Stimulated activated CD4-positive, alpha-beta T cell treated with anti-CD3 and anti-CD28 coated beads, Interleukin-4, amount 100 ng/mL, for 1 hour (primary cell): ENCODE measurements at places on chromosomes 4 and X.

DNA sequence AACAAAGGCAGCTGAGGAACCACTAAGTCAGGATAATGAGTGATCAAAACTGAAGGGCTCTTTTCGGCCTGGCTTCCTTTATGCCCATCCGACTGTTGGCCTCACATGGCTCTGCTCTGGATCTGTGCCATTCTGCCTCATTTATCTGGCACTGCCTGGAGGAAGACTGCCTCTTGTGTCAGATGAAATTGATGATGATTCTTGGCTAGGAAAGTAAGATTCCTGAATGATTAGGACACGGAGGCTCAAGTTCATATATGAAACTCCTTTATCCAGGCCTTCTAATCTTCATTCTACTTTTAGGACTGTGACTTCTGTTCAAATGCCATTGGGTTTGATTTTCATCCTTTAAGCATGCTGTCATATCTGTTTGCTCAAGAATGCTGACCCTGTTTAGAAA is 475.4 kb upstream of the RPS6KA3 start:
- DNase-seq, result no peak

DNA sequence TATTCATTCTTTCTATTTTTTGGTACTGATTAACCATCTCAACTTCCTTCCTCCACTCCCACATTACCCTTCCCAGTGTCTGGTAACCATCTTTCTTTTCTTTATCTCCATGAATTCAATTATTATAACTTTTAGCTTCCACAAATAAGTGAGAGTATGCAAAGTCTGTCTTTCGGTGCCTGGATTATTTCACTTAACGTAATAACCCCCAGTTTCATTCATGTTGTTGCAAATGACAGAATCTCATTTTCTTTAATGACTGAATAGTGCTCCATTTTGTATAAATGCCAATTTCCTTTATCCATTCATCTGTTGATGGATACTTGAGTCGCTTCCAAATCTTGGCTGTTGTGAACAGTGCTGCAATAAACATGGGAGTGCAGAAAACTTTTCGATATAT is 940.4 kb downstream of the GLUD2 start:
- DNase-seq, result no peak

DNA sequence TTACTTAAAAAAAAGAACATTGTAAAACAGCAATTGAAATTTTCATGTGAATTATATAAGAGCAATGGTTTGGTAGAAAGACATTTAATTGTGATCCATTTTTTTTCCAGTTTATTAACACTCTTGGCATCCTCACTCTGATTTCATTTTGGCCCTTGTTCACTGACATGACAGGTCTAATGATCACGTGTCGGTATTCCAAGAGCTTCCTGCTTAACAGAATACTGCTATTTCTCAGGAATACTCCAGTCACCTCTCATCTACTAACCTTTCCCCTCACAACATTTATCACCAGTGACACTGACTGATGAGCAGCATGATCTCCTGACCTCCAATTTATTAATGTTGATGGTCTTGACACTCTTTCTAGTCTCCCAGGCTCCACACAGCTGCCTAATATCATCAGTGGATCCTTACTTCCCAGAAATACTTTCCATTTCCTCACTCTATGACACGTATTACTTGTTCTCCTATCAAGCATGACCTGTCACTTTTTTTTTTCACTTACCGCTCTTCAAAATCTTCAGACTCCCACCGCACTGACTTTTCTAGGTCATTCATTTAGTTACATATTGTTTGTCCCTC is 847.8 kb upstream of the SLIT2 start:
- DNase-seq, result no peak

DNA sequence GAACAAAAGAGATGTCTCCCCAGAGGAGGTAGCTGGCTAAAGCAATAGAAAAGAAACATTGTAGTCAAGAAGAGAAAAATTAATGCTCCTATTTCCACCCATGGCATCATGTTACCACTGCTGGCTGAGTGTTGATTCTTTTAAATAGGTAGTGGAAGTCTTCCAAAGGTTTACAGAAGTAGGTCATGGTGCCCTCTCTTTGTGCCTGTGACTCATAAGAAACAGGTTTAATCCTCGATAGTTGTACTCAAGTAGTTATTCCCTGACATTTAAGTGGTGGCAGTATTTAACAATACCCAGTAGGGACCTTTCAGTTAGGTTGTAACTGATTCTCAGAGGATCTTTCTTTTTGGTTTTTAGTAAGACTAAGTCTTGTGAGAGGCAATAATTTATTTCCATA is 247.8 kb downstream of the TEX13A start:
- DNase-seq, result no peak

- DNase-seq, result no peak
These were observed 162.5 kb upstream of the CASK start for GRCh38 chrX:42085836-42086235.

- peak; percentile 13 for DNase-seq
These were observed at the start of gene PAK3 for GRCh38 chrX:111095974-111096895. Gene PAK3, plus strand, starts transcription at chrX:111096191. Its CDS starts 26,913 bp downstream, at chrX:111123104.

GRCh38 chr4:48017108-48017571 is 568 bp downstream of the NIPAL1 start:
- DNase-seq, result peak; percentile 62

- no peak for DNase-seq
These were observed 191.7 kb upstream of the RASGEF1B start for GRCh38 chr4:81663368-81663767.

DNA sequence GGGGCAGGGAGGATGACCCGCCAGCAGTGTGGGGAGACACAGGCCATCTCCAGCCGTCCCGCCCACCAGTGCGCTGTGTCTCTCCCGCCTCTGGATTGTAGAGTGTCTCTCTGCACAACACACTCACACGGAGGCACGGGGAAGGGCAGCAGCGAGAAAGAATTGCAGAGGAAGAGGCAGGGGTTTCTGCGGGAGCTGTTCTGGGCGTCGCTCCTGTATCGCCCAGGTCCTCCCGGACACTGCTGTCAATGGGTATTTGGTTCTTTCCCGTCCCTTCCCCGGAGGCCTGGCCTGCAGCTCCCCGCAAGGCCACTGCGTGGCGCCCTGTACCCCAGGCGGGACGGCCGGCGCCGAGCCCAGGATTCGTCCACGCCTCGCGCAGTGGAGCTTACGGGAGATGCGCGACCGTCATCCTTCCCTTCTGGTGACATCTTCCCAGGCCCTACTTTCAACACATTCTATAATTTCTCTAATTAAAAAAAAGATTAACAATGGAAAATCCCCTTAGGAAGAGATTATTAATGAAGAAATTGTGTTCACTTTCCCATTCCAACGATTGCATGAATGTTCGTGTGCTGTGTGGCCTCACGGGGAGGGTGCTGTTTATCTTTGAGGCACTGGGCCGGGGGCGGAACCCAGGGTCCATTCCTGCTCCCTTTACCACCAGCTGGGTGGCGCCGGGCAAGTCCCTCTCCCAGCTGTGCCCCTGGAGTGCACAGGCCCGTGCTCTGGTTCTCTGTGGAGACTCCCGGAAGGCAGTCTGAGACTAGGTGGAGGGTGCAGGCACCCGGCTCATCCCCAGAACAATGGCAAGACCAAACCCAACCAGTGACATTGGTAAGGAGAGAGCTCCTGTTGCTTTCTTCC is 95.7 kb downstream of the CPZ start:
- DNase-seq, result no peak

DNA sequence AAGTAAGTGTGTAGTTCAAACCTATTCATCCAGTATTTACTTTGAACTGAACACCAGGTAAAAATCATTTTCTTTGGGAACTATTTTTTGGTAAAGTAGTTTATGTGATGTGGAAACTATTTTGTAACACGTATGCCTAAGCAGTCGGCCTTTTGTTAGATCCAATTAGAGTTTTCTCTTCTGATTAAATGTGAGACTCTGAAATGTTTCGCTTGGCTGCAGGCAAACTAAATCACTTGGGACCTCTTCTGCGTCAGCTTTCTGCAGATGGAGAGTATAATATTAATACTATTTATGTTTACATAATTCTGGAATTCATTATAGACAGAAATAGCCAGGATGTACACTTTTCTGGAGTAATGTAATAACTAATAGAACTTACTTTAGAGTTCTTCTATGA is 46.9 kb downstream of the BMPR1B start:
- DNase-seq, result no peak

DNA sequence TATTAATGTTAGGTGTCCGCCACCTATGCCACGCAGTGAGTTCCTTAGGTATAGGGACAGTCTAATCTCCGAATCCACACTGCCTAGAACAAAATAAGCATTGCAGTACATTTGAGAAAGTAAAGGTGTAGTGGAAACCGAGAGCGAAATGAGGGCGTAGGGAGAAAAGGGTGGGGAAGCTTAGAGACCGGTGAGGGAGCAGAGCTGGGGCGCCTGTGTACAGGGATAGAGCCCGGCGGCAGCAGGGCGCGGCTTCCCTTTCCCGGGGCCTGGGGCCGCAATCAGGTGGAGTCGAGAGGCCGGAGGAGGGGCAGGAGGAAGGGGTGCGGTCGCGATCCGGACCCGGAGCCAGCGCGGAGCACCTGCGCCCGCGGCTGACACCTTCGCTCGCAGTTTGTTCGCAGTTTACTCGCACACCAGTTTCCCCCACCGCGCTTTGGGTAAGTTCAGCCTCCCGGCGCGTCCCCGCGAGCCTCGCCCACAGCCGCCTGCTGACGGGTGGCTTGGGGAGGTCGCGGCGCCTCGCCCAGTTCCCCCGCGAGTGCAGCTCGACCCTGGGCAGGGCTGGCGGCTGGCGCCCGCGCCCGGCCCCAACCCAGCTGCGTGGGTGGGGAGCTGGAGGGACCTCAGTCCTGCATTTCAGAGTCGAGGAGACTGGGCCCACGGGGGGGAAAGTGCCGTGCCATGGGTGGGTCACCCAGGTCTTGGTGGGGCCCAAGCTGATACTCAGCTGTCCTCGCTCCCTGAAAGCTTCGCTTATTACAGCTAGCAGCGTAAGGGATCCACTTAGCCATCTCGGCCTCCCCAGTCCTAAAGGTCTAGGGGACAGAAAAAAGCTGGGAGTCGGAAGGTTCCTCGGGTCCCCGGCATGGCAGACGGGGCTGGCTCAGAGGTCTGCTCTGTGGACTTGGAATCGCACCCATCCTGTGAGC is at the start of gene ANXA3:
ANXA3 (plus strand) TSS at position 351 of the 932 bp plus-strand sequence. CDS start 2,704 bp downstream, outside the sequence.
- peak; percentile 3 for DNase-seq

DNA sequence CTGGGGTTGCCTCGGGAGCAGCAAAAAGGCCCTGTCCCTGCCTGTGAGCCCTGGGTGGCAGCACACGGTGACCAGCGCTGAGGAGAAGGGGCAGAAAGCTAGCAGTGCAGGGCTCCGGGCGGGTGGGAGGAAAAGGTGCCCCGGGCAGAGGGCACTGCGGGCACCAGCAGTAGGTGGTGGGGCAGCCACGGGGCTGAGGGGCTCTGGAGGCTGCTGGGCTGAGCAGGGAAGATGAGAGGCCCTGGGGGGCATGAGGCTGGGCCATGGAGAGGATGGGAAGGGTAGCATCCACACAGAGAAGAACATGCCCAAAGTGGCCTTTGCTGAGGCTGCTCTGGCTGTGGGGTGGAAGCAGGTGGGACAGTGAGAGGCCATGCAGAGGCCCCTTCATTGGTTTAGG is 67.5 kb upstream of the NKX1-1 start:
- DNase-seq, result no peak

GRCh38 chrX:69815519-69815918 is 199.6 kb downstream of the EDA start:
- DNase-seq, result no peak

DNA sequence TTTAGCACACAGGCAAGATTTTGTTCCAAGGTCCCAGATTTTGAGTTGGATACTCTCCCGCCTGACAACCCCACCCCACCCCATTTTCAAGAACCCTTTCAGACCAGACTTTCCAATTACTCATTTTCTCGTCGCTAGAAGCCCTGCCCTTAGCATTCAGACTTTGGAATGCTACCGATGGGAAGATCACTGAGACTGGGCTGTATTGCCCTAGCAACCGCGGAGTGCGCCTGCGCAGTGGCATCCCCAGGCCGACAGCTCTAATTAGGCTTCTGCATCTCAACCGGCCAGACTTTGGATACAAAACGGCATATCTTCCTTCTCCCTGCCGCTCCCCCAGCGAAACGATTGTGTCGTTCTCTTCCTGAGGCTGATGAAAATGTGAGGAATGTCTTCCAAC is 3.4 kb downstream of the MAGEE2 start:
- no peak for DNase-seq

DNA sequence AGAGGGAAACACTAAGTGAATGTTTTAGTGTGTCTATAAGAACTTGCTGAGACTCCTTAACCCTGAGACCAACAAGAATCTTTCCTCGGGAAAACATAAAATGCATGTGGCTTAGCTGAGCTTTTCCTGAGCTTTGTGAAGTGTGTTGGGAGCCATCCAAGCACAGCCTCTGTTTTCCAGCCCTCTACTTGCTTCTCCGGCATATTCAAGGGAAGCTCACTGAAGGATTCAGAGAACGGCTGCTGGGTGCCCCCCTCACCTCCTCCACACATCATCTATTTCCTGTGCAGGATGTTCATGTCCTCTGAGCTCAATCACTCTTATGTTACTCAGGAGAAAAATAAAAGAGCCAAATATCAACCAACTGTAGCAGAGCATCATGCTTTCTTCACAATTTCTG is 492.1 kb downstream of the IL15 start:
- no peak for DNase-seq

DNA sequence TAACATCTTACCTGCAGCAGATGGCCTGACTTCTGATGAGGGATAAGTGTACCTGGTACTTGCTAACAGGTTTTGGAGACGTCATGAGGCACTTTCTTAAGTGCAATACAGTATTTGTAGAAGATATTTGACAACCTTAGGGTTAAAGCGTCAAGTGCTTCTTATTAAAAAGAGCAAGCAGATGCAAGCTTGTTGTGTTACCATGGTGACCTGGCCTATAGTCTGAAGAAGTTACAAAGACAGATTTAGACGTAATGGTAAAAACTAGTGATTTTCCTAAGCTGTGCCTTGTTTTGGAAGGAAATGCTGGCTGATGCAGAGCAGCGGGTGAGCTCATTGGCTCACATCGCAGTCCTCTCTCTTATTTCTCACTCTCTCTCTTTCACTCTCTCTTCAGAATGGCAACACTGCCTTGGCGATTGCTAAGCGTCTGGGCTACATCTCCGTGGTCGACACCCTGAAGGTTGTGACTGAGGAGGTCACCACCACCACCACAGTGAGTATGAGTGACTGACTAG is 243.6 kb downstream of the ANK2 start:
- no peak for DNase-seq

DNA sequence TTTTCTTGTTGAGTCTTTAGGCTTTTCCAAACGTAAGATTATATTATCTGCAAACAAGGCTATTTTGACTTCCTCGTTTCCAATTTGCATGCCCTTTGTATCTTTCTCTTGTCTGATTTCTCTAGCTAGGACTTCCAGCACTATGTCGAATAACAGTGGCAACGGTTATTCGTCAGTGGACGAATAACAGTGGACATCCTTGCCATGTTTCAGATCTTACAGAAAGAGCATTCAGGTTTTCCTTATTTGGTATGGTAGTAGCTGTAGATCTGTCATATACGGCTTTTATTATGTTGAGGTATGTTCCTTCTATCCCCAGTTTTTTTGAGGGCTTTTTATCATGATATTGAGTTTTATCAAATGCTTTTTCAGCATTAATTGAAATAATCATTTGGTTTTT is 634.6 kb upstream of the ADGRL3 start:
- DNase-seq, result no peak
